ENCODE measurements at places on chromosomes 5 and 9.

DNA sequence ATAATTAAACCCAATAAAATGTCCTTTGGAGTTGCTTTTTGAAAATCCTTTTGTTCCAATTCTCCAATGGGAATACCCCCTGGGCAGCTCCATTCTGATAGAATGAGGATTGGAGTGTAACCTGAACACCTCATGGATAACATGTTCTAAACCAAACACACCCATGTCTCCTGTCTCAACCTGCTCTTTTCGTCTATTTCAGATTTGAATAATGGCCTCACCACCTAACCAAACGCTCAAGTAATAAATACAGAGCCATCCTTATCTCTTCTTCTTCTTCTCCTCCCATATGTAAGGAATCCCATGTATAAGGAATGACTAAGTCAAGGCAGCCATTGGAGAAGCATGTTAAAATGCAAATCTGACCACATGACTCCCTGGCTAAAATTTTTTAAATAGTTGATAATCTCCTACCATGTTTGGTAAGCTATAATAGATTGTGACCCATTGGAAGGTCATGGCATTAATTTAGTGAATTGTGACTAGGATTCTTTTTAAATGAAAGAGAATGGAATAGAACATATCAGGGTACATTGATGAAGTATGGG, 26.0 kb downstream of the ELL2 start:
- DNase-seq = no peak

GRCh38 chr5:16057277-16057676, 122.3 kb downstream of the MARCHF11 start:
- DNase-seq = no peak

- no peak for DNase-seq
Observed at GRCh38 chr5:39501397-39501796, 76.6 kb upstream of the DAB2 start.

DNA sequence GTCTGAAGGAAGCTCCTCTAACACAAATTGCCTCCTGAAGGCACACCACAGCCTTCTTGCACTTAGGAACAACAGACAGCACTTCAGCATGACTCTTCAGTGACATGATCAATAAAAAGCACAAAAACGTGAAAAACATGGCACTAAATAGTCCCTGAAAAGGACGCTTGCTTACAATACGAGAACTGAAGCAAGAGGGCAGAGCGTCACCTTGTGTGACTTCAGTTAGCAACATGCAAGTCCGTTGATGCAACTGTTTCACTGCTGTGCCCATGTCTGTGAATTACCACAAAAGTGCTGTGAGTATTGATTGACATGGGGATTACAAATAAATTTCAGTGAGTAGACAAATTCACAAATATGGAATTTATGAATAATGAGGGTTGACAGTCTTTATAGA, 219.9 kb upstream of the GAS1 start:
- no peak for DNase-seq

GRCh38 chr5:150690760-150691159, 10.1 kb downstream of the RBM22 start:
- no peak for DNase-seq

DNA sequence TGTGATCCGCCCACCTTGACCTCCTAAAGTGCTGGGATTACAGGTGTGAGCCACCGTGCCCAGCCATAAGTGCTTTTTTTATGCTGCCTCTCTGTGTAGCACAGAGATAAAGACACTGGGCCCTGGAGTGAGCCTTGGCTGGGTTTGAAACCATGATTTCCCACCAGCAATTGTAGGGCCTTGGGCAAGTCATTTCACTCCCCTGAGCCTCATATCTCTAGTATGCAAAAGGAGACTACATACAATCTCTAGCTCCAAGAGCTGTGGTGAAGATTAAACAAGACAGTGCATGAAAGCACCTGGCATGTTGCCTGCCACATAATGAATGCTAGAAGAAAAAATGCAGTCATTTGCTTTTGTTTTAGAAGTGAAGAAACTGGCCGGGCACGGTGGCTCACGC, 3.9 kb downstream of the FABP6 start:
- no peak for DNase-seq

- no peak for DNase-seq
Observed at GRCh38 chr9:97861148-97861475, 8.1 kb downstream of the FOXE1 start.

- no peak for DNase-seq
Observed at GRCh38 chr5:107957051-107957450, 286.3 kb upstream of the EFNA5 start.

DNA sequence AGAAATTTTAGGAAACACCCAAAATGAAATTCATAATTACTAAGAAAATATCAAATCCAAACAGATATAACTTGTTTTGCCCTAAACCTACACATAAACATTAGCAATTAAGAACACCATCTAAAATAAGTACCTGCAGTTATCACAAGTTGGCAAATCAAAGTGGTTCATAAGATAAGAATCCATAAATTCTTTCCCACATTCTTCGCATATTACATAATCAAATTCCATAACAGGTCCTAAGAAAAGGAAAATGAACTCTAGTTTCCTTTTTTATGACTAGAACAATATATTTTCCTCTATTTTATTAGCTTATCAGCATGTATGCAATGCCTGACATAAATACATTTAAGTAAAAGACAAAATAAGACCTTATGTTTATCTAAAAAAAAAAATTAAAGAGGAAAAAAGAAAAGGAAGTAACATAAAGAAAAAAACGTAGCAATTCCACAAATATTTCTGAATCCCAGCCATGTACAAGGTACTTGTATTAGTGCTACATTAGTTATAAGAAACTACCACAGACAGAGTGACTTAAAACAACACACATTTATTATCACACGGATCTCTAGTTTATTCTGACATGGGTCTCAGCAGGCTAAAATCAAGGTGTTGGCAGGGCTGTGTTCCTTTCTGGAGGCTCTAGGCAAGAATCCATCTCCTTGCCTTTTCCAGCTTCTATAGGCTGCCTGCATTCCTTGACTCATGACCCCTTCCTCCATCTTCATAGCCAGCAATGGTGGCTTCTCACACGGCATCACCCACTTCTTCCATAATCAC, 7.5 kb downstream of the XPA start:
- DNase-seq = no peak

DNA sequence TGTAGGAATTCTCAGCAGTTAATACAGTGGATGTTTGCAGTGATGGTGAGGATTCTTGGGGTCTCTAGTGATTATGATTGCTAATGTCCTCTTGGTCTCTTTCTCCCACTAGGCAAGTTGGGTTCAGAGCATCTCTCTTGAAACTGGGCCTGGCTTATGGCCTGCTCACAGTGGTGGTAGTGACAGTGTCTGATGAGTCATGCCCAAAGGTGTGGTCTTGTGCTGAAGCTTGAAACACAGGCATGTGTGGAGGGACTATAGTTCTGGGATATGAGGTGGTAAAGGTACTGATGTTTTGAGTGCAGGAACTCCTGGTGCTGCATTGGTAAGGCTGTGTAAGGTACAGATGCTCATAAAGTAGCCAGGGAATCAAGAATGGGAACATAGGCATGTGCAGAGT, 231.1 kb downstream of the FAM170A start:
- DNase-seq = no peak

DNA sequence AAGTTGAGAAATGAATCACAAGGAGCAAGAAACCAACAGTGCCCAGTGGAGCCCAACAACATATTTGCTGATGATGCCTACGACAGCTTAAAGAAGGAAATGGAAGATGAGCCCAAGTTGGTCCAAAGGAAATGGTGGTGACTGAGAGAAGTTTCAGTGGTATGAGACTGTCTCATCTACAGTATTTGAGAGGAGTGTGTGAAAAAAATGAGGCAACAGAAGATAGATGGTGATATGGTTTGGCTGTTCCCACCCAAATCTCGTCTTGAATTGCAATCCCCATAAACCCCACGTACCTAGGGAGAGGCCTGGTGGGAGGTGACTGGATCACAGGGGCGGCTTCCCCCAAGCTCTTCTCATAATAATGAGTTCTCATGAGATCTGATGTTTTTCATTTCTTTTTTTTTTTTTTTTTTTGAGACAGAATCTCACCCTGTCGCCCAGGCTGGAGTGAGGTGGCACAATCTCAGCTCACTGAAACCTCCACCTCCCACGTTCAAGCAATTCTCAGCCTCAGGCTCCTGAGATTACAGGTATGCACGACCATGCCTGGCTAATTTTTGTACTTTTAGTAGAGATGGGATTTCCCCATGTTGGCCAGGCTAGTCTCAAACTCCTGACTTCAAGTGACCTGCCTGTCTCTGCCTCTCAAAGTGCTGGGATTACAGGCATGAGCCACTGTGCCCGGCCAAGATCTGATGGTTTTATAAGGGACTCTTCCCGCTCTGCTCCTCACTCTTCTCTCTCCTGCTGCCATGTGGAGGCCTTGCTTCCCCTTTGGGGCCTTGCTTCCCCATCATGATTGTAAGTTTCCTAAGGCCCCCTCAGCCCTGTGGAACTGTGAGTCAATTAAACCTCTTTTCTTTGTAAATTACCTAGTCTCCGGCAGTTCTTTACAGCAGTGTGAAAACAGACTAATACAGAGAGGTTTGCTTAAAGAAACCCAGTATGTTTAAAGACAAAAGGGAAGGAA, 30.2 kb downstream of the EFCAB9 start:
- DNase-seq = no peak

- no peak for DNase-seq
Observed at GRCh38 chr9:136664000-136664915, 1.5 kb downstream of the EGFL7 start.

GRCh38 chr5:10746711-10747110, 14.3 kb downstream of the DAP start:
- DNase-seq = no peak

DNA sequence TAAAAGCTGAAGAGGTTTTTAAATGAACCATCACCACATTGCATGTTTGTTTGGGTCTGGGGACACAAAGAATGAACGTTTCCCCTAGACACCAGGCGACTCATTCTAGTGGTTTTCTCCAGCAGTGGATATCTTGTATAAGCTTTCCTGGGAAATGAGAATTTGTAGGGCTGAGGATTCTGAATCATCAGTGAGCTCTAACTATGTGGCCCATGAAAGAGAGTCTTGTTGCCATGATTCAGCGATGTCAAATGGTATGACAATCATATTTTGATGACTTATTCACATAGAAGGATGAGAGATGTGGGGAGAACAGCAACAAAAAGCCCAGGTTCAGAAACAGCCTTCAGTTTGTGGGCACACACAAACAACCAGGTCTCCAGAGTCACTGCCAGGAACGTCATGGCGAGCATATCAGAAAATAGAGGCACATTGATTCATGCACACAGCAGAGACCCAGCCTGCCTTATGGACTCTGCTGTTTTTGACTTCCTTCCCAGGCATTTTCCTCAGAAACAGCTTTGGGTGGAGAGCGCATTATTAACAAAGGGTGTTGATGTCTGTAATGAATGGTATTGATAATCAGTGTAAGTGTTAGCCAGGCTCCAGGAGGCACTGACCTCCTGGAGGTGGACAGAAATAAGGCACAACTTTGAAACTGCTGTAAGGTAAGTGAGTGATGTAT, 13.3 kb downstream of the ZNF474 start:
- DNase-seq = no peak

DNA sequence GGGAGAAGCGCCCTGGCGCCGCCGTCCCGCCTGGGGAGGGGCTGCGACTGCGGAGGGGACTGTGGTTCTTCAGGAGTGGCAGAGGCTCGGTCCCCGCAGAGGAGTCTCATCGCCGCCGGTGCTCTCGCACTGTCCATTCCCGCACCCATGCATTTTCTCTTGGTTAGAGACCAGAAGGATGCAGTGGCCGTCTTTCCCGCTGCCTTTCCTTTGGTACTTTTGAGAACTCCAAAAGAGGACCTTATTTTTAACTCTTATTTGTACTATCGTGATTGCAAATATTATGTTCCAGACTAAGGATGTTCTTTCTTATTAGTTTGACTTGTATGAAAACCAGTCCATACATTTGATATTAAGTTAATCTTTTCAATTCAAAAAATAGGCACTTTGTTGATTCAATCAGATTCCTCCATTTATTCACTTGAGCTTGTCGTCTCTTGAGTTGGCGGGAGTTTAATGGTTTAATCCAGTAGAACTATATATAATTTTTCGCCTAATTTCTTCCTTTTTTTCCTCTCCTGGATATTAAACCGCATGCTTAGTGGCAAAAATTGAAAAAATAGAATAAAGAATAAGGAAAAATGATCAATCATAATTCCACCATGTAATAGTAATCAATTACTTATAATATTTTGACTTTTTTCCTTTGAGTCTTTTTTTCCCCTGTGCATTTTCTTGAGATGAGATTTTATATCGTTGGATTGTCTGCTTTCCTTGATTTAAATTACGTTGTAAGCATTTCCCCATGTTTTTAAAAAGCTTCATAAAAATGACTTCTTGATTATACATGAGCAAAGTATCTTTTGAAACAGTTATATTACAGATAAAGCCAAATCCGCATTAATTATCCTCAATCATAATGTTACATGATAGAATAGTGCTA, 861 bp downstream of the ZFYVE16 start:
- no peak for DNase-seq

GRCh38 chr9:17476401-17476800, 102.5 kb upstream of the SH3GL2 start:
- DNase-seq = no peak

- DNase-seq = no peak
Observed at GRCh38 chr9:87387351-87388011, 110.2 kb upstream of the DAPK1 start.

DNA sequence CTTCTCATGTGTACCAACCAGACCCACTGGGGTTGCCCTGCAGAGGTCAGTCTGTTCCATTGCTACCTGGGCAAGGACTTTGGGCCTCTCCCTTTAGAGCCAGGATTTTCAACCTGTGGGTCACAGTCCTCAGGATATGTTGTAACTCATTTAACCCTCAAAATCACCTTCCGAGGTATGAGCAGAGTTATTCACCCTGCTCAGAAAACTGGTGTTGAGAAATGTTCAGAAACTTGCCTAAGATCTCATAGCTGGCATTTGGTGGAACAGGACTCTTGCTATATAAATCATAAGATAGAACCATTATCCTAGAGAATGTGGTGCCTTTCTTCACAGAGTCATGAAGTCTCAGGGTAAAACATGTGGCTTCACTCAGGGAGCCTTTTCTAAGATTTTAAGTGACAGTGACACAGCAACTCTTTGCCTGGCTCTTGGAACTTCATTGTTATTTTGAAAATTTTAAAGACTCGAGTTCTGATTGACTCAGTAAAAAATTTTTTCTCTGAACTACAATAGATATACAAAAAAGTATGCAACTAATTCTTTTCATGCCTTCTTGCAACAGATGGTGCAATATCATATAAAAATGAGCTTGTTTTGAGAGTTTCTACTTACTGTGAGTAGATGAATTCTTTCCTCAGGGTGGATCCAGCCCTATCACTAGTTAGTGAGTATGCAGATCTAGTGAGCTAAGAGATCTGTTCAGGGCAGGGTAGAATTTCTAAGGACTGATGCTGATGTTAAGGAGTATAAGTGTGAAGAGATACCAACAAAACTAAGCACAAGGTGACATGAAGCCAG, 29.5 kb downstream of the CAST start:
- DNase-seq = no peak
